ENCODE measurements at places on chromosomes 4 and X.

- DNase-seq: no peak
Observed at GRCh38 chrX:146615628-146616348, 193.8 kb upstream of the CXorf51B start.

DNA sequence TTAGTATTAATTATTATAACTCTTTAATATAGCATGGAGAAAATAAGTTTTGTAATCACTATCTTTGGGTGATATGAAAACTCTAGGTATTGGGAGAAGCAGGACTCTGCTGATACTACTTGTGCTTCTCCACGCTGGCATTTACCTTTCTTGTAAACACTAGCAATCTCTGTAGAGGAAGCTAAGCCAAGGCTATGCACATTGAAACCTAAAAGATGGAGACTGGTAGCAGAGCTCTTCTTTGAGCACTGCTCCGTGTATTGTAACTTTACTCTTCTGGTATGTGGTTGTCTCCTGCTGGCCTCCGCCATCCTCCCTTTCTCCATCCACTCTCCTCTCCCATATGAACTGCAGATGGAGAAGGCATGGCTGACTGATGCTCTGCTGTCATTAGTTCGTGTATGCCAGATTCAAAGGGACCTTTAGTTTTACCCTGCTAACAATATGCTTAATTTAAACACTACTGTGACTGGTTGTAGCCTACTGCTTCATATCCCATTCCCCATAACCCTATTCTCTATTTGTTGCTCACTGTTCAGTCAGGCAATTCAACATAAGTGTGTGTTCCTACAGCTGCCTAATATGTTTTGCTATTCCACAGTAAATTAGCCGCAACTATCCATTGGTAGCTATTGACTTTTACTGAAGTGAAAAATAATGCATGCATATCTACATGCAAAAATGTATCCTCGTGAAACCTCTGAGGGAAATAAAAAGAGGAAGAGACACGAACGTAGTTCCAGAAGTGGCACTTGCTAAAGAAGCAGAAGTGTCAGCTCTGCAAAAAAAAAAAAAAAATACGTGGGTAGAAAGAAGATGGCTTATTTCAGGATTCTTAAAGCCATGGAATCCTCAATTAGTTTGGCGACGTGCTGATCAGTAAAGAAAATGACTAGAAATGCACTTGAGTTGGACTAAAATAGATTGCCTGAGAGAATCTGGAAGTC, 55.6 kb upstream of the CCSER1 start:
- no peak for DNase-seq

GRCh38 chrX:65035446-65035770, 59.2 kb upstream of the ZC4H2 start:
- DNase-seq: no peak

DNA sequence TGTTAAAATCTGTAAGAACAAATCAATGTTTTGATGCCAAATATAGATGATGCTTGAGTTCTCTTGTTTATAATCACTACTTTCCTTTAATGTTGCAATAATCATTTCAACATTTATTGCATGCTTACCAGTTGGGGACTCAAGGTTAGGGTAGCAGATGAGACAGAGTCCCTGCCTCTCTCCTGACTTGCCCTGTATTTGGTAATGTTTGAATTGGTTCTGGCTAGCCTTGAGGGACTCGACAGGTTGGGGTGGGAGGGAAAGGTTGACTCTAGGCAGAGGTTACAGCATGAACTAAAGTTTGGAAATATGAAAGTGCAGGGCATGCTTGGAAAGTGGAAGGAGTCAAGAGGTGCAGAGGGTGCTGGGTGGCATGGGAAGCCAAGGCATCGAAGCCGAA, 2.0 kb downstream of the SEC24B start:
- no peak for DNase-seq

DNA sequence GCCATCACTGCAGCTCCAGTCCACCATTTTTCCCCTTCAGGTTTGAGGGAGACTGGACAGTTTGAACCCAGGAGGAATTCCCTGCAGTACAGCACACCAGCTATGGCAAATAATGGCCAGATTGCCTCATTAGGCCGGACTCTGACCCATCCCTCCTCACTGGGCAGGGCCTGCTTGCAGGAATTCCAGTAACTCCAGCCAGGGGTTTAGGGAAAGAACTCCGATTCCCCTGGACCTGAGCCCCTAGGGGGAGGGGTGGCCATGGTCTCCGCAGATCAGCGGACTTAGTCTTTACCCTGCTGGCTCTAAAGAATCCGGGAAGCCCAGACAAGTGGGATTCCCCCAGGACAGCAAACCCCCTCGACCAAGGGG, 342.8 kb downstream of the DMD start:
- DNase-seq: no peak

- no peak for DNase-seq
Observed at GRCh38 chr4:36278789-36279188, 2.6 kb upstream of the DTHD1 start.

- no peak for DNase-seq
Observed at GRCh38 chrX:37455381-37455780, 106.2 kb downstream of the PRRG1 start.

DNA sequence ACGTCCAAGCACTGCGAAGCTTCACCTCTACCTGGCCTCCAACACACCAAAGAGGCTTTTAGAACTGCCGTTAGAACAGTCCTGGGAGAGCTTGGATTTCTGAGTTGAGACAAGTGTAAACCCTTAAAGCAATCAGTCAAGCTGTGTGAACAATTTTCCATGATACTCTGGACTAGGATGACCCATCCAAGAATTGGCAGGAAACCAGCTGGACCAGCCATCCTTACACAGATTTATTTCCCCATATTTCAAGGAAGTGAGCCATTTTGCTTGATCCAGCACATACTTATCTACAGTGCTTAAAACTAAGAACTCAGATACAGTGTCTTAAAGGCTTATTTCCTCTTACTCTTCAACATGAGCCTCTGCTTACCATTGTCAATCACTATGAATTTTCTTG, 340.7 kb upstream of the HS3ST1 start:
- DNase-seq: no peak

DNA sequence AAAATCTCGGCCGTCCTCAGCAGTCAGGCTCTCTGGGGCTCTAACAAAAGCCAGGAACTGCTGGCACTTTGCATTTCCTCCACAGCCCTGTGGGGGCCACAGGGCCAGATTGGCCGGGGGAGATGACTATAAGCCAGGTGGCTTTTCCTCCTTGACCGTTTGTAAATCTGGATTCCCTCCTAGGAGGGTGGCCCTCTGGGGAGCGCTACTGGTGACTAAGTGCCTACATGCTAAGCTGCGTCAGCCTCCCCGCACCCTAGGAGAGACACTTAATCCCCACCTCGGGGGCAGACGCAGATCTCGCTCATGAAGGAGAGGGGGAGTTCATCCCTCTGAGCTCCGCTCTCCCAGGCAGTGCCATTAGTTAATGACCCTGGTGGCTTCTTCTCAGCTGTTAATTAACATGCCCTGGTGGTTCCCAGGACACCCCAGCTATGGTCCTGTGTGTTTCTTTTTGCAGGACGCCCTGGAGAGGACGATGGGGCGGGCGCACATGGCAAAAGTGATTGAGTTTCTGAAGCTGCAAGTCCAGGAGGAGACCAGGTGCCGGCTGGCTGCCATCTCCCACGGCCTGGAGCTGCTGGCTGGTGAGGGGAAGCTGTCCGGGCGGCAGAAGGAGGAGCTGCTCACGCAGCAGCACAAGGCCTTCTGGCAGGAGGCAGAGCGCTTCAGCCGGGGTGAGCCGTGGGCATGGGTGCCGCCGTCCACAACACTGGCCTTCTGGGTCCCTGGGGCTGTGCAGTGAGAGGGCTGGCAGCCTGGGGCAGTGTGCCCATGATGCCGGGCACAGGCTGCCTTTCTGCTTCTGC, 41.6 kb downstream of the EVC start:
- DNase-seq: no peak

GRCh38 chr4:6710282-6710681, 617 bp upstream of the MRFAP1L1 start:
- DNase-seq: no peak

DNA sequence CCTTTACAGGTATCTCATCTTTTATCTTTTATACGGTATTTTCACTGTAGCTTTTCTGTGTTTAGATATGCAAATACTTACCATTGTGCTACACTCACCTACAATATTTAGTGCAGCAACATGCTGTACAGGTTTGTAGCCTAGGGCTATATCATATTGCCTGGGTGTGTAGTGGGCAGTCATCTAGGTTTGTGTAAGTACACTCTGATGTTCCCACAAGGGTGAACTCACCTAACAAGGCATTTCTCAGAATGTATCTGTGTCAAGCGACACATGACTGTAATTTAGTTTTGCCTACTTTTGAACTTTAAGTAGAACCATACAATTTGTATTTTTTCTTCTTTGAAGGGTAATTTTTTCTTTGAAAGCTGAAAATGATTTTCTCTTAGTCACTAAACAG, 54.2 kb upstream of the SLC10A4 start:
- no peak for DNase-seq

DNA sequence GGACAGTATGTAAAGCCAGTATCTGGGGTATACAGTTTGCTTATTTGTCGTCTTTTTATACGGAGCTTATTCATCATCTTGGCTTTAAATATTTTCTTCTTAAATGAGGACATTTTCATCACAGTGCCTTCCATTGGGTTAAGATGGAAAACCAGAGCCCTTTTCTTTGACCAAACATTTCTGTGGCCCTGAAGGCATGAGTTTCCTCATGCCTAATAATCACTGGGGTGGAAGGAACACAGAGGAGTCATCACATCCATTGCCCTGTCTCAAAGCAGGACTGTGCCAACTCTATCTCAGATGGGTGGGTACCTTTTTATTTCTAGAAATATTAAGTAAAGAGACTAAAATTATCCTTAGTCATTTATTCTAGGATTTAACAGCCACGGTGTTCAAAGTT, 40.0 kb downstream of the CHRDL1 start:
- DNase-seq: no peak
